ENCODE measurements at places on chromosomes 7 and 10.

GRCh38 chr7:27640884-27641574 is 21.7 kb downstream of the HIBADH start:
- no peak for DNase-seq

DNA sequence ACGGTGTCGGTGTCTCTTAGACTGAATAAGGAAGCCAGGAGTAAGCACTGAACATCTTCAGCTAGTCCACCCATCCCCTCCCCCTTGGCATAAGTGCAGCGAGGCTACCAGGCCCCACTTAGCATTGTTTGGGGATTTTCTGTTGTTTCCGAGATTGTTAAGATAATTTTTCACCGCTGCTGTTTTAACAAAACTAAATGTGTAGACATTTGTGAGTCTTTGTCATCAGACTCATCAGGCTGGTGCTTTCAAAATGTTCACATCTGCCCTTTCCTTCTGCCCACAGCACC is 21.0 kb upstream of the GOT1 start:
- no peak for DNase-seq

GRCh38 chr7:19963695-19964094 is 190.3 kb upstream of the TMEM196 start:
- DNase-seq, result no peak

GRCh38 chr7:158174947-158175346 is 412.7 kb downstream of the PTPRN2 start:
- DNase-seq, result no peak

DNA sequence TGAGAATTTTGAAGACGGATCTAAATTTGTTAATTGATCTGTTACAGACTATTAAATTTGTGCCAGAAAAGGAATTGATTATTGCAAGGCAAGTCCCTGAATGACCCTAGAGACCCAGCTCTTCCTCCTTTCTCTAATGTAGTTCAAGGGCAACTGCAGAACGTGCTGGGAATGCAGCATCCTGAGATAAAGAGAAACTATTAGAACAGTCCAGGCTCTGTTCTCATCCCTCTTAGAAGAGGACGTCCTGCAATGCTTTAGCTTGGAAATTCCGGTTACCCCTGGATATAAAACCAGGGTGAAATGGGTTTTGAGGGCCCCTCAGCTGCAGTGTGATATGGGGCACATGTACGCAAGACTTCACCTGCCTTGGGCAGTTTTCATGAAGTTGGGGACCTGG is 67.3 kb downstream of the PTN start:
- DNase-seq, result no peak

Measured in NCI-H2107 (cell line).